Tibial nerve (tissue), 4 donors: ENCODE measurements at places on chromosomes 1 and 21. TPM values are rescaled to one million over a fixed set of nuclear protein-coding genes. Genes with fewer than 3 reads are reported as not detected.

Gene KRTAP7-1
- total RNA-seq: not detected

Gene DDR2
- total RNA-seq: 120 TPM

Gene KRTAP23-1
- not detected for total RNA-seq

Gene SAMSN1
- 13.5 TPM for total RNA-seq

Gene SELP
- total RNA-seq: 18.2 TPM

Gene CSMD2
- 0.60 TPM for total RNA-seq

Gene TLR5
- 10.7 TPM for total RNA-seq

Gene SPRR2G
- not detected for total RNA-seq

Gene MGST3
- 153 TPM for total RNA-seq

Gene AKNAD1
- total RNA-seq: 4.6 TPM

- H3K36me3 ChIP-seq: no peaks in the 10 kb centered on the region
- no peaks in the 10 kb centered on the region for H3K27me3 ChIP-seq
- peak overlapping the region; percentile 91 for H3K27ac ChIP-seq
- no peak for DNase-seq
- no peaks in the 10 kb centered on the region for H3K4me1 ChIP-seq
- peak overlapping the region; percentile 83 for H3K4me3 ChIP-seq
Measured at GRCh38 chr1:185045814-185046492, 595 bp downstream of the RNF2 start.

- no peaks in the 10 kb centered on the region for H3K27me3 ChIP-seq
- H3K4me1 ChIP-seq: peaks cover 5% of the 10 kb centered on the region
- peaks cover 15% of the 10 kb centered on the region for H3K36me3 ChIP-seq
- H3K27ac ChIP-seq: no peak overlapping the region
Measured at GRCh38 chr1:19357299-19357986, 45.3 kb downstream of the SLC66A1 start.

DNA sequence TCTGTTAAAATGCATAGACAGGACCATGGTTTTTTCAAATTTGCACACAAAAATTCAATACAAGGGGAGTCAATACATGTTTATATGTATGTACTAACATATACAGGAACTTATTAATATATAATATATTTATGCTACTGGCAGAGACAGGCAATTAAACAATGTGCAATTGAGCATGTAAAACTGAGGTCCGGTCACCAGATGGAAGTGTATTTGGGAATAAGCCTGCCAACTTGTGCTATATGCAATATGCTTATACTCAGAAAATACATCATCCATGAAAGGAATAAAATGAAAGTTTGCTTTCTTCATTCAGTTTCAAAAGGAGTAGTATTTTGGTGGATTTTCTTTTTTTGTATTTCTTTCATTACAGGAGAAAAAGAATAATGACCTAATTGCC lies 640.2 kb upstream of the CXADR start:
- H3K36me3 ChIP-seq: no peaks in the 10 kb centered on the region
- no peak for DNase-seq
- H3K4me3 ChIP-seq: no peak overlapping the region
- H3K27ac ChIP-seq: no peak overlapping the region

DNA sequence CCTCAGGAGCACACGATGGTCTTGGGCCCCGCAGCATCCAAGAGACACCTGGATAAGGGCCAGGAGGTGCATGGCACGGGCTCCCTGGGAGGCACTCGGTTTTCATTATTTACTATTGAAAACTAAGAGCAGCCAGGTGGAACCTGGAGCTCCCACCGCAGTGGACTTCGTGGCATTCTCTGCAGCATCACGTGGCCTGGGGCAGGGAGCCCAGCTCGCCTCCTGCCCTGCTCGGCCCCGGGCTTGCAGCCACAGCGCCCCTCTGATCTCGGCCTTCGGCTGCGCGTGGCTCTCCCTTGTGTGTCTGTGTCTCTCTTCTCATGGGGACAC lies 121.6 kb downstream of the SIK1 start:
- no peak for DNase-seq
- H3K36me3 ChIP-seq: no peaks in the 10 kb centered on the region
- no peak overlapping the region for H3K4me3 ChIP-seq
- no peak overlapping the region for H3K27ac ChIP-seq
- H3K27me3 ChIP-seq: no peaks in the 10 kb centered on the region

DNA sequence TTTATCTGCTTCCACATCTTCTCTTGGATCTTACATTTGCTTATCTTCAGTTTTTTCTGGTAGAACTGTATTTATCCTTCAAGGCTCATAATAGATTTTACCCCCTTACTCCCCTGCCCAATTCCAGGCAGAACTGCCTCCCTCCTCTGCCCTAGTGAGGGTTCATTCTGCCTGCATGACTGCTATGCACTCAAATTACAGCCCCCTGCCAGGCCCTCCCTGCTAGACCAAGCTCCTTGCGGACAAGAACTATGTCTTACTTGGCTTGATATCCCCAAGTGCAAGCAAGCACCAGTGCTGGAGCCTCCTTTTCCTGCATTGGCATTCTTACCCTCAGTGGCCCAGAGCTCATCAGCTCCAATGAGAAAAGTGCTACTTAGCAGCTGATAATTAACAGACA lies 18.1 kb downstream of the MAPKAPK2 start:
- DNase-seq: no peak
- H3K27ac ChIP-seq: no peak overlapping the region
- peaks cover 84% of the 10 kb centered on the region for H3K4me1 ChIP-seq
- no peak overlapping the region for H3K4me3 ChIP-seq

- no peaks in the 10 kb centered on the region for H3K27me3 ChIP-seq
- H3K4me1 ChIP-seq: peaks cover 37% of the 10 kb centered on the region
Measured at GRCh38 chr1:208213786-208214185, 30.4 kb downstream of the PLXNA2 start.

DNA sequence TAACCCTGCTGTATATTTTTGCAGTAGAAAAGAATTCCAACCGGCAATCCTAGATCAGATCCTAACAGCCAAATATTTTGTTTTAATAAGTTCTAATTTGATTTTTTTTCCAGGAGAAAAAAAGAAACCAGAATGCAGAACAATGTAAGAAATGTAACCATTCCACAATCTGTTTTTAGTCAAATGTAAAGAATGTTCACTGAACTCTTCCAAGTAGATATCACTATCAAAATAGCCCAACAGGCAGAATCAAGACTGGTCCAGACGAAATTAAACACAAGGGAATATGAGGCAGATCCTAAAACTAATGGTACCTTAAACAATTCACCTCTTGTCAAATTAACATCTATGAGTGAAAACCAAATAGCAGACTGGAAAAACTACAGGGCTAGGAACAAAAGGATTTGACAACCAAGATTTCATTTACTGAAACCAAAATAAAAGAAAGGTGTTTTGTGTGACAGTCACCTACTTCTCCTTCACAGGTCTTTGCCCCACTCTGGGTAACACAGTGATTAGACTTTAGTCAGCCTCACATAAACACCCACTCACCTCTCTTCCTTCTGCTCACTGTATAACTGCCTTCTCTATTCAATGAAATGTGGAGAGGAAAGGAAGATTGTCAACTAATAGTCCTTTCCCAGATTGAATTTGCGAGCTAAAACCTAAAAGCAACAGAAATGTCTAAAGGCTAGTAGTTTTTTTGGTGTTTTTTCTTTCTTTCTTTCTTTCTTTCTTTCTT lies 137.9 kb downstream of the FAF1 start:
- no peaks in the 10 kb centered on the region for H3K27me3 ChIP-seq
- DNase-seq: no peak
- H3K27ac ChIP-seq: no peak overlapping the region
- no peaks in the 10 kb centered on the region for H3K4me1 ChIP-seq
- no peak overlapping the region for H3K4me3 ChIP-seq

- no peak overlapping the region for H3K27ac ChIP-seq
- no peak for DNase-seq
- no peaks in the 10 kb centered on the region for H3K36me3 ChIP-seq
- H3K27me3 ChIP-seq: no peaks in the 10 kb centered on the region
- no peaks in the 10 kb centered on the region for H3K4me1 ChIP-seq
- H3K4me3 ChIP-seq: no peak overlapping the region
Measured at GRCh38 chr1:107359472-107360241, 218.8 kb downstream of the NTNG1 start.

GRCh38 chr1:41482001-41482765 lies 2.3 kb downstream of the EDN2 start:
- peak overlapping the region; percentile 5 for H3K27ac ChIP-seq
- no peaks in the 10 kb centered on the region for H3K27me3 ChIP-seq
- no peak overlapping the region for H3K4me3 ChIP-seq

DNA sequence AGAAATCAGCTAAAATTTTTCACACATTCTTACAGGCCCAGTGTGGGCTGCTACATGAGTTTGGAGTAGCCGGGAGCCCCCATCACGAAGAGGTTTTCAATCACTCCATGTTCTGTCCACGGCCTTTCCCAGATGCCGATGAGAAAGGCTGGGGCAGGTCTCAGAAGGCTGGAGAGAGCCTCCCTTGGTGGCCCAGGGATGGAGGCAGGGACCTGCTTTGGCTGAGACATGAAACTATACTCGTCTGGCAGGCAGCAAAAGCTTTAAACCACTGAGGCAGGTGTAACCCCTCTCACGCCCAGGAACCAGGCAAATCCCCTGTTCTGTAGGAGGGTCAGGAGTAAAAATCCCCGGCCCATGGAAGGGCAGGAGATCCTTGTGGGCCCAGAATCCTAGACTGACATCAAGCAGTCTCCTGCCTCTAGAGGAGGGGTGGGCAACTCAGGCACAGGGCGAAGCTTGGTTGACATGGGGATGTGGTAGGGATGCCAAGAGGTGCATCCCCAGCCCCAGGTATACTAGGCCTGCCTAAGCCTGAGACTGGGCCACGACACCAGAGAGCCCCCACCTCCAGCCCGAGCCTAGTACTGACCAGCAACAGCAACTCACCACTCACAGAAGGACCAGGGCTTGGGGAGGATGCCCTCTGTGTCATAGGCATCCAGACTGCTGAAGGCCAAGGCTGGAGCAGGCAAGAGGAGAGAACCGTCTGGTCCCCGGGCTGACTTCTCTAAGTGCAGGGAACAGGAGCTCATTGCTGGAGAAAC lies 9.1 kb downstream of the MMEL1 start:
- H3K4me3 ChIP-seq: no peak overlapping the region
- H3K4me1 ChIP-seq: no peaks in the 10 kb centered on the region
- no peak for DNase-seq
- no peak overlapping the region for H3K27ac ChIP-seq
- H3K27me3 ChIP-seq: peaks cover 75% of the 10 kb centered on the region

- no peaks in the 10 kb centered on the region for H3K27me3 ChIP-seq
- DNase-seq: no peak
- no peak overlapping the region for H3K4me3 ChIP-seq
- no peaks in the 10 kb centered on the region for H3K36me3 ChIP-seq
Measured at GRCh38 chr1:210490781-210491180, 162.1 kb downstream of the HHAT start.

DNA sequence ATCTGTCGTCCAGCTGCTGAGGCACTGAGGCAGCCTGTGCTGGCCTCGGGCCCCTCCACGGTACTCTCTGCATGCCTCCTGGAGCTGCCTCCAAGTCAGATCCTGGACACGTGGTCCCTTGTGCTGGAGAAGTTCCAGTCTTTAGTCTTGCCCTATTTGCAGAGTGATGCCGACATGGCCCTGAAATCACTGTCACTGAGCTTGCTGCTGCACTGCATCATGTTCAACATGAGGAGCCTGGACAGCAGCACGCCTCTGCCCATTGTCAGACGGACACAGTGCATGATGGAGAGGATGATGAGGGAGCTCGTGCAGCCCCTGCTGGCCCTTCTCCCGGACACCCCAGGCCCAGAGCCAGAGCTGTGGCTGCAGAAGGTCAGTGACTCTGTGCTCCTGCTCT lies 10.0 kb downstream of the URB2 start:
- H3K4me3 ChIP-seq: no peak overlapping the region
- no peaks in the 10 kb centered on the region for H3K4me1 ChIP-seq
- no peak for DNase-seq
- H3K27ac ChIP-seq: no peak overlapping the region
- peaks cover 5% of the 10 kb centered on the region for H3K36me3 ChIP-seq

- no peak overlapping the region for H3K4me3 ChIP-seq
- no peaks in the 10 kb centered on the region for H3K4me1 ChIP-seq
- H3K36me3 ChIP-seq: no peaks in the 10 kb centered on the region
- H3K27ac ChIP-seq: no peak overlapping the region
- no peaks in the 10 kb centered on the region for H3K27me3 ChIP-seq
Measured at GRCh38 chr1:76103034-76103433, 28.5 kb downstream of the ST6GALNAC3 start.

DNA sequence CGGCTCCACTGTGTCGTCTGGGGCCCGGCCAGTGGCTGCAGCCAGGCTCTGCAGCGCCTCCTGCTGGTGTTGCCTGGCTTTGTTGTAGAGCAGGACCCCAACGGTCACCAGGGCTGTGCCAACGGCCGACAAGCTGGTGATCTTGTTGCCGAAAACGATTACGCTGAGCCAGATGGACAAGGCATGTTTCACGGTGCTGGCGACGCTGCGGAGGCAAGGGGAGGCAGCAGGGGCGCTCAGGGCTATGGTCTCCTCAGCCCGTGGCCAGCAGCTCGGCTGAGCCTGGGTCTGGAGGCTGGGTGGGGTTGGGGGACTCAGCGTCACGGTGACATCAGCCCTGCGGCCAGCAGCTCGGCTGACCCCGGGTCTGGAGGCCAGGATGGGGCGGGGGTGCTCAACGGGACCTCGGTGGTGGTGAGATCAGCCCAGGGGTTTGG lies 7.0 kb upstream of the CDK11B start:
- H3K36me3 ChIP-seq: peaks cover 20% of the 10 kb centered on the region
- H3K4me3 ChIP-seq: no peak overlapping the region
- DNase-seq: no peak

- no peaks in the 10 kb centered on the region for H3K27me3 ChIP-seq
- no peaks in the 10 kb centered on the region for H3K4me1 ChIP-seq
- no peak overlapping the region for H3K4me3 ChIP-seq
- H3K27ac ChIP-seq: no peak overlapping the region
- H3K36me3 ChIP-seq: no peaks in the 10 kb centered on the region
Measured at GRCh38 chr1:172940174-172940855, 110.4 kb downstream of the TNFSF18 start.
